ENCODE measurements at places on chromosomes 3 and 15. TPM values are rescaled to one million over a fixed set of nuclear protein-coding genes. Genes with fewer than 3 reads are reported as not detected.

MESP2 gene
- total RNA-seq = not detected

TM6SF1 gene
- total RNA-seq = 28.7 TPM

LTF gene
- total RNA-seq = not detected

BLM gene
- 55.4 TPM for total RNA-seq

GPR15 gene
- total RNA-seq = 29.8 TPM

POU1F1 gene
- not detected for total RNA-seq

TGM5 gene
- total RNA-seq = not detected

PRR20G gene
- total RNA-seq = not detected

AHSG gene
- not detected for total RNA-seq

CCDC54 gene
- total RNA-seq = not detected

IQCF2 gene
- not detected for total RNA-seq

GALNT15 gene
- total RNA-seq = not detected

P2RY14 gene
- not detected for total RNA-seq

HTR3D gene
- not detected for total RNA-seq

CXCR6 gene
- not detected for total RNA-seq

MYD88 gene
- total RNA-seq = 28.6 TPM

ARPC4 gene
- total RNA-seq = 118 TPM

Measured in OCI-LY7 (cell line).